ENCODE measurements at places on chromosomes 5 and 9.

- DNase-seq = no peak
Observed at GRCh38 chr5:9661316-9662015, 31.3 kb upstream of the TAS2R1 start.

GRCh38 chr9:27404661-27405060, 107.7 kb upstream of the EQTN start:
- DNase-seq = no peak

DNA sequence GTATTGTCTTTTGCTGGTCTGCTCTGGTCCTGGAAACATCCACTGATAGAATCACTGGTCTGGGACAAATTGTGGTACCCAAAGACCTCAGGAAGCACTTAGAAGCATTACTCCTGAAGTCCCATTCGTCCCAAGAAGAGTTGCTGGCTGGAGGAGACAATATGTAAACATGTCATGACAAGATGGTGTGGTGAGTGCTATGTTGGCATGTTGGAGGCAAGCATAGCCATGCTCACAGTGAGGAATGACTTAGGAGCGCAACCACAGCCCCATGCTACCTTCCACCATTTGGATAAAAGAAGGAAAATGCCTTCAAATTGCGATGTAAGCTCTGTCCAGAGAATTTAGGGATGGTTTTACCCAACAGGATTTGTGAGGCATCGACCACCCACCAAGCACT, 115.8 kb upstream of the STC2 start:
- DNase-seq = no peak

DNA sequence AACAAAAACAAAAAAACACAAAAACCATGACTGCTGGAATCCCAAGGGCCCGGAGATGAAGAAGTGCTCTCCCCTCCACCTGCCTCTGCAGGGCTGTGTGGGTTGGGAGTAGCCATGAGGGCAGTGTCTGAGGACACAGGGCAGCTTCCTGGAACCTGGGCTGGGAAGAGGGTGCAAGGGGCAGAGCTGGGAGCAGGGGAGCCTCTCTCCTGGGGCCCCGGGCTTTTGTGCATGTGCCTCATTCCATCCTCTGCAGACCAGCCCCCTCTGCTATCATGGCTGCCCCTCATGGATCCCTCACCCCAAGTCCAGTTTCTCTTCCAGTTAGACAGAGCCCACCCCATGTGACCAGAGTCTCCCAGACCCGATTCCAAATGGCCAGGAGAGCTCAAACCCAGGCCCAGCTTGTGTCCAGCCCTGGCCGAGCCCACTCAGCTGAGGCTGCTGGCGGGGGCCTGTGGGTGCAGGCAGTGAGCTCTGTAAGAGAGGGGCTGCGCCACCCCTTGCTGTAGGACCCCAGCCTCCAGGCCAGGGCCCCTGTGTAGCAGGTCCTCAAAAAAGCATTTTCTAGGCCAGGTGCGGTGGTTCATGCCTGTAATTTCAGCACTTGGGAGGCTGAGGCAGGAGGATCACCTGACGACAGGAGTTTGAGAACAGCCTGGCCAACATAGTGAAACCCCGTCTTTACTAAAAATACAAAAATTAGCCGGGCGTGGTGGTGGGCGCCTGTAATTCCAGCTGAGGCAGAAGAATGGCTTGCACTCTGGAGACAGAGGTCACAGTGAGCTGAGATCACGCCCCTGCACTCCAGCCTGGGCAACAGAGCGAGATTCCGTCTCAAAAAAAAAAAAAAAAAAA, 44.5 kb downstream of the PLPP7 start:
- no peak for DNase-seq
